ENCODE measurements at places on chromosomes 2 and 18. TPM values are rescaled to one million over a fixed set of nuclear protein-coding genes. Genes with fewer than 3 reads are reported as not detected.

DNA sequence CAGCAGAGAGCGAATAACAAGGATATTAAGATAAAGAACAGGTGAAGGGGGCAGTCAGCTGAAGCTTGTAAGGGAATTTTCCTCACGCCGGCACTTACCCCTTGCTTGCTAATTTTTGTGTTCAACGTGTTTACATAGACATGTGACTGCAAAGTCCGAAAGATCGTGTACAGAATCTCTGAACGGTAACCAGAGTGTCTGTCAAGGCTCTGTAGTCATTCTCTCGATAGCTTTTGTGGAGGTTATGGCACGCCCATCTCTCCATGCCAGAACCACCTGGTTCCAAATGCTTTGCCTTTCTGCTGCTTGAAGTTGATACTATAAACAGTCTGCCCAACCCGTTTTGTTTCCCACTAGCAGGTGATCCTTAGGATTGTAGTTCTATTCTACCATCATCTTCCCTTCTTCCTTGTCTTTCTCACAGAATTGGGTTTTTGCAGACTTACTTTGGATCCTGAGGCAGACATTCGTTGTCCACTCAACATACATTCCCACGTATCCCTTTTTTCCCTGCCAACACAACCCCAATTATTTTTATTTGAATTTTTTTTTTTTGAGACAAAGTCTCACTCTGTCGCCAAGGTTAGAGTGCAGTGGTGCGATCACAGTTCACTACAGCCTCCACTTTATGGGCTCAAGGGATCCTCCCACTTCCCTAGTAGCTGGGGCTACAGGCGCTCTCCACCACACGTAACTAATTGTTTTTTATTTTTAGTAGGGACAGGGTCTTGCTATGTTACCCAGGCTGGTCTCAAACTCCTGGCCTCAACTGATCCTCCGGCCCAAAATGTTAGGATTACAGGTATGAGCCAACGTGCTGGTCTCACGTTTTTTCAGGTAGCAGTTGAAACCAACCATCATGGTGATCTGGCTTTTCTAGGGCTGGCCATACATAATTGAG lies 1.3 kb upstream of the USP34 start:
- DNase-seq = peak; percentile 36

GRCh38 chr2:237361194-237362004 lies 52.6 kb downstream of the COL6A3 start:
- DNase-seq = peak; percentile 72

- no peak for DNase-seq
These were observed 239.8 kb downstream of the CALCRL start for GRCh38 chr2:187208199-187208785.

- DNase-seq = no peak
These were observed 115.5 kb upstream of the CYP26B1 start for GRCh38 chr2:72263043-72263775.

DNA sequence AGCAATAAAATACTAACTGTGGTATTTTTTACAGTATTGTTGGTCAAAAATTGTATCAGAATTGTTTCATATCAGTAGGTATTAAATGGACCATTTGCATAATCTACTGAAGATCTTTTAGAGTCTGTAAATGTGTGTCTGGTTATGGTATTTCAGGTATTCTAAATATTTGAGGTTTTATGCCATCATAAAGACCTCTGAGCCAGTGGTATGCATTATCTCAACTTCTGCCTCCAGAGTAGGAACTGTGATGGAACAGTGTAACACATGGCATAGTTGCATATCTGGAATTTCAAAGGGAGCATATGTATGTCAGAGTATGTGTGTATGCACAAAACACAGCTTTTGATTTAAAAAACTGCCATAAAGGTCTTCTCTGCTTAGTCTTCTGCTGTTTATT lies 15.4 kb downstream of the GREB1L start:
- no peak for DNase-seq

- DNase-seq = no peak
These were observed 30.1 kb upstream of the SH3RF3 start for GRCh38 chr2:109098921-109099273.

GRCh38 chr2:16584084-16584483 lies 81.5 kb downstream of the CYRIA start:
- DNase-seq = no peak

DNA sequence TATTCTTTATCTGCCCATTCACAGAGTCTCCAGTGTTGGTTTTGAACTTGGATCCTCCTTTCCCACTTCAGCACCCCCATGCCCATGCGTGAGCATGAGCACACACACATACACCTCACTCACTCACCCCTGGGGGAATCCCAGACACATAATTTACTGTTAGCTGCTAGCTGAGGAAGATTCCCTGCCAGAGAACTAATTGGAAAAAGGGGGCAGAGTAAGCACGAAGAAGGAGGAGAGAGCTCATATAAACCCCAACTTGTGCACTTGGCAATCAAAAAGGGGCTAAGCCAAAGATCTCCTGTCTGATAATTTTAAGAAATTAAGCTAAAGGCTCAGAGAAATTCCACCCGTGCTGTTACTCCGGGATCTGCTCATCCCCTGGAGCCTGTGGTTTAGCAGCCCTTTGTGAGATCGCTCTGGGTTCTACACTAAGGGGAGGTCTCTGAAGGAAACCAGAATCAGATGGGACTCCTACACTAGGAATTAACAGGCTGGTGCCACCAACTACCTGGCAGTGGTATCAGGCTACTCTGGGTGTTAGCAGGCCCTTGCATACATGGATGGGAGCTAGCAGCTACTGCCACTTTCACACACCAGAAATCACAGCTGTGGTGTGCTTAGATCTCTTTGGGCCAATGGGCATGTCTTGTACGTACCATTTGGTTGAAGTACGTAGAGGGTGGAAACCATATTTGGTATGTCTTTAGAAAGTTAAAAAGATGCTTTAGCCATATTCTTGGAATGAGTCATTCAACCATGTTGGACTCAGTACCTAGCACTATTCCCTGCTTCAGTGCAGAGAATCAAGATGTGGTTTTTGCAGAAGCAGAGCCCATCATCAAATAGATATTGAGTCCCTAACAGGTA lies 95.6 kb upstream of the SLC14A2 start:
- no peak for DNase-seq

DNA sequence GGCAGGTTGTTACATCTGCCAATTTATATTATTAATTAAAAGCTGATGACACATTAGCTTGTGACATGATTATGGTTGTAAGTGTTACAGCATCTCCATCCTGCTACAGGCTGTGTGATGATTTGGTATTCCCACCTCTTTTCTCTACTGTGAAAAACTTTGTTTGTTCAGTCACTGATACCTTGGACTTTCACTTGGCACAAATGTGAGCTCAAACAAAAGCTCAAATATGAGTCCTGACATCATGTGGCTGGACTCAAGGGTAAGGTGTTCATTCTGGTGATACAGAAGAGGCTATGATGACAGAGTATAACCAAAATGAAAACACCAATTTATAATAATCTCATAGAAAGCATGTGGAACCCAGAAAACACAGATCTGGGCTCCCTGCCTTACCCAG lies 11.4 kb upstream of the IL36A start:
- DNase-seq = no peak

DNA sequence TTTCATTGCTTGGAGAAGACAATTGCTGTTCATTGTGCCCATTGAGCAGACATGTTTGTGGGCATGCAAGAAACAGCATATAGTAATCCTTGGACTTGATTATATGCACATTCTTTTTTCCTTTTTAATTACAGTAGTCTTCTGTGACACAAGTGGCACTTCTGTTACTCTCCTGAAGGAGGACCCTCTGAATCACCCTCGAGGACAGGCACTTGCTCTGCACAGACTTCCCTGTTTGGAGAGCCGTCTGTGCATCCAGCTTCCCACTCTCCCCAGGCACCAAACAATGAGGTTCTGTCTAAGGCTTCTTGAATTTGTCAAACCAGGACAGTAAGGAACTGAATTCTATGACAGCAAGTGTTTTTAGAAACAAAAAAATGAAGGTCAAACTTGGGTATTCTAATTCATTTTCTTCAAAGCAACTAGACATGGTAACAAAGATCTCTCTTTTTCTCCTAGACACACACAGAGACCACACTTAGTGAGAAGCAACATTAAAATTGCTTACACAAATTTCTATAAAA lies 844.6 kb upstream of the ID2 start:
- DNase-seq = no peak

DNA sequence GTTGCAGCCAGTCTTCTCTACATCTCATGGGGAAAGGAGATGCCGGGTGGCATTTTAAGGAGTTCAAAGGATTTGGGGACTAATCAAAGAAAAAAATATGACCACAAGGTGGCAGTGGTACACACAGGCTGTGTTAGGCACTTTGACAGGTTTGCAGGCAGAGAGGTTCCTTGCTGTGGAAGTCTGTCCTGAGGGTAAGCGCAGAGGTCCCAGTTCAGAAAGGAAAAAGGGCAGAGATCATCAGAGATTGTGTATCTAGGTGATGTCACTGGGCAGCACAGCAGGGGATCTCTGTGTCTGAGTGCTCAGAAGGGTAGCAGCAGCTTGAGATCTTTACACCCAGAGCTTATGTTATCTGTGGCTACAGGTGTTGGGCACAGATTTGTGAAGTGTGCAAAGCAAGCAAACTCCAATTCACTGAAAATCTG lies 231.4 kb downstream of the LRRTM1 start:
- DNase-seq = peak; percentile 63

- no peak for DNase-seq
These were observed 131.7 kb upstream of the SPOPL start for GRCh38 chr2:138369856-138370255.

DNA sequence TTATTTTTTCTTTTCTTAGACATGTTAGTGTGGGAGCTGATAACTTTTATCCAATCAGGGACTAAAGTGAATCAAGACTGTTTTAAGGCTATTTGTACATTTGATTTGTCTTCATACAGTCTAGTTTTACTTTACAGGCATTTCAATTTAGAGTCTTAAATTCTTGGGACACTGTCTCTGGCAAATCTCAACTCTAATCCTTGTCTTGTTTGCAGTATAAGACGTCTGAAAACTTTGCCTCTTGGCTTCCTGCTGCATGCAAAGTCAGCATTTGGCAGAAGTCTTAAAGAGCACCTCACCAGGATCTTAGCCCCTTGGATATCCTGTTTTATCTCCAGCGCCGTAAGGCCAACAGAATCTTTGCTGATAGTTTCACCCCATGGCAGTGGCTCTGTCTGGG lies 30.3 kb downstream of the SPOPL start:
- DNase-seq = no peak

Gene ANKRD30B
- not detected for polyA plus RNA-seq

Gene RTKN
- polyA plus RNA-seq = 35.1 TPM

Gene LHCGR
- 0.13 TPM for polyA plus RNA-seq

Gene UGT1A10
- polyA plus RNA-seq = not detected

Gene CFC1
- not detected for polyA plus RNA-seq

Gene CAPN14
- polyA plus RNA-seq = 0.04 TPM

Gene KCNK3
- 0.77 TPM for polyA plus RNA-seq

Gene SAG
- polyA plus RNA-seq = 0.15 TPM

Gene FBLN7
- polyA plus RNA-seq = 12.4 TPM

Measured in muscle of back (tissue), 13 donors.